Stimulated activated CD8-positive, alpha-beta memory T cell treated with anti-CD3 and anti-CD28 coated beads, Interleukin-7, amount 100 ng/mL, for 1 hour (primary cell): ENCODE measurements at places on chromosomes 12 and 14.
A peak's percentile ranks its signal among the peaks of the same experiment; 100 is the strongest.

GRCh38 chr12:64680235-64680634 is 69.9 kb downstream of the RASSF3 start:
- no peak for DNase-seq

DNA sequence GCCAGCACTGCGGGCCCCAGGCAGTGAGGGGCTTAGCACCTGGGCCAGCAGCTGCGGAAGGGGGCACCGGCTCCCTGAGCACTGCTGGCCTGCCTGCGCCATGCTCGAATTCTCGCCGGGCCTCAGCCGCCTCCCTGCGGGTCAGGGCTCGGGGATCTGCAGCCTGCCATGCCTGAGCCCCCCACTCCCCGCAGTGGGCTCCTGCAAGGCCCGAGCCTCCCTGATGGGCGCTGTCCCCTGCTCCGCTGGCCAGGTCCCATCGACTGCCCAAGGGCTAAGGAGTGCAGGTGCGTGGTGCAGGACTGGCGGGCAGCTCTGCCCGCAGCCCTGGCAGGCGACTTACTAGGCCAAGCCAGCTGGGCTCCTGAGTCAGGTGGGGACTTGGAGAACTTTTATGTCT is 133.3 kb upstream of the LMNTD1 start:
- DNase-seq = no peak

DNA sequence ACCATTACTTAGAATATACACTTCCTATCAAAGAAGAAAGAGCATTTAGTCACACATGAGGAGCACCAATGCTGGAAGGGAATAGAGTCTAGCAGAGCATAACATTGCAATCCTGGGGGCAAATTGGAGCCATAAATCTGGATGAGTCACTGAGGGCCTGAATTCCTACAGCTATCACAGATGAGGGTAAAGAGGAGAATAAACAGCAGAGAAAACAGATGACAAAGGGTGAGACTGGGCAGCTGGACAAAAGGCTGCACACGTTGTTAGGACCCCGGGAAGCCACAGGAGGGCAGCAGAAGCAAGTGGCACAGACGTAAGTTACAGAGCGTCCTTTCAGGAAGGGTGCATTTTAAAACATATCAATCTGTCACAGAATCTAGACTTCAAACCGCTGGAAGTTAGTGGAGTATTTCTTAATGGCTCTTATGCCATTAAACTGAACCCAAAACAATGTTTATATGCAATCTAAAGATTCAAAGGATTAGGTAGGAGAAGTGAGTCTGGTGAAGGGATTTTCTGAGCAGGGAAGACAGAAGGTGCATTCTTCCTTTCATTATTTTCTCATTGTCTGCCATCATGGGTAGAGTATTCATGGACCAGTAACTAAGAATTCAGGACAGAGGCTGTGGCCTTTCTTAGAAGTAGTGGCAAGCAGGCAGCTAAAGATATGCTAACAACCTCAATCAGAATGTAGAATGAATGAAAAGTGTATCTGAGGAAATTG is 159.8 kb upstream of the DAAM1 start:
- no peak for DNase-seq

DNA sequence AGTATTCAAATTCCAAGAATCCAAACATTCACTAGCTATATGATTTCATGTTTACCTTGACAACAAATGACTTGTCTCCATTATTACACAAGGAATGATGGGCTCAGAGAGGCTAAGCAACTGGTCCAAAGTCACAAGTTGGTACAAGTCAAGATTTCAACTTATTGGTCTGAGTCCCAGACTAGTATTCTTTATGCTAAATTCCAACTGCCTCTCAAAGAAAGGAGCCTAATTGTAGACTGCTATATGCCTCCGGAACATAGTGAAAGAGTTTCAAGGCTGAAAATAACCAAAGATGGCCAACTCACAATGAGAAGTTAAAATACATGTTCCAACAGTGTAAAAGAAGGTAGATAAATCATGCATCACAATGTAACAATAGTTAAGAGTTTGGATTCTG is 7.5 kb downstream of the BTG1 start:
- DNase-seq = no peak

DNA sequence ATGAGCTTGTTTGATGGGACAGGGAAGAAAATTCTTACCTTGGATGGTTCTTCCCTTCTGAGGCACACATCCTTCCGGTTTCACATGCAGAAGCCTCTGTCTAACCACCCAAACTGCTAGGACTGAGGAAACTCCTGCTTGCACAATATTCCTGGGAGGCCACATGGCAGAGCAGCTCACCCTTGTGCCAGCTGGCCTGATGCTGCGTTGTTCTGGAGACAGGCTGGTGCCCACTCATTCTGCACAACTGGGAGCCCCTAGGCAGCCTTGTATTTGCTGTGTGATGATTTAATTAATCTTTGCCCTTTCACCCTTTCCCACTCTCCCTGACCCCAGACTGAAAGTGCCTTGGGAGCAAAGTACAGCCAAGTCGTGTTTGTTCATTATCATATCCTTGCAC is 130.8 kb downstream of the RTN1 start:
- no peak for DNase-seq

DNA sequence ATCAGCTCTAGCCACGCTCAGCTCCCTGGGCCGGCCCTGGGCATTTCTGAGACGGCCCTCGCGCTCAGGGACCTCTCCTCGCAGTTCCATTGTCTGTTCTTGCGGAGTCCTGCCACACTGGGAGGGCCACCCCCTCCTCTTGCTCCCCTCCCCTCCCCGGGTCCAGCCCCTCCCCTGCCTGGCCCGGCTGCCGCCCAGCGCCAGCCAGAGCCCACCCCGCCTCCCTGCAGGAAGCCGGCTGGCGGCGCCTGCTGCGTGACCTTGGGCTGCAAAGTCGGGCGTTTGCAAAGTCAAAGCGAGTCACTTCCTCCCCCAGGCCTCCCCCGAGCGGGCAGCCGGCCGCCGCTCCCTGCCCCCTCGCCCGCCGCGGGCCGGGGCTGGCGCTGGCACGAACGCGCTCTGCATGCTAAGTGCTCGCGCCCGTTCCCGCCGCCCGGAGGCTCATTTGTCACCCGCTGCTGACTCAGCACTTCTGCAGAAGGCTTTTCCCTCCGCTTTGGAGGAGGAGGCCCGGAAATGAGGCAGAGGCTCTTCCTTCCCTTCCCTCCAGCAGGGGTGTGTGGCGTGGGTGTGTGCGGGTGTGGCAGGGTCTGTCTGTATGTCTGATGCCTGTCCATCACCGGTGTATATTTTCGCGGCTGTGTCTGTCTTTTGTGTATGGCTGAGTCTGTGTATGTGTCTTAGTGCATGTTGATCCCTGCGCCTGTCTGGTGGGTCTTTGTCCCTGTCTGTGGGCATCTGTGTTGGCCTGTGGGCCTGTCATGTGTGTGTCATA is 72.0 kb downstream of the IRF2BPL start:
- peak; percentile 65 for DNase-seq

DNA sequence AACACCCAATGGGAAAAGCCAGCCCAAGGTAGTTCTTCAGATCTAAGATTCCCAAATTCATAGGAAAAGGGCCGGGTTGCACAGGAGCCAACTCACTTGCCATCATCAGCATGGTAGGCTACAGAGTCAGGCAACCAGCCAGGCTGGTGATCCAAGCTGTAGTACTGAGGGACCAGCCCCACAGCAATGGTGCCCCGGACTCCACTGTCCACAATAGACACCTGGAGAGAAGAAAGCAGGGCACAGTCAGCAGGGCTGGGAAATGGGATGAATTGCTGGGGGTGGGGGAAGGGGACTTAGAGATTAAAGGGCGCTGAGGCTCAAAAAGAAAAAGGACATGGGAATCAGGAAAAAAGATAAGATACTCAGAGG is 4.2 kb downstream of the SPRYD3 start:
- DNase-seq = no peak

DNA sequence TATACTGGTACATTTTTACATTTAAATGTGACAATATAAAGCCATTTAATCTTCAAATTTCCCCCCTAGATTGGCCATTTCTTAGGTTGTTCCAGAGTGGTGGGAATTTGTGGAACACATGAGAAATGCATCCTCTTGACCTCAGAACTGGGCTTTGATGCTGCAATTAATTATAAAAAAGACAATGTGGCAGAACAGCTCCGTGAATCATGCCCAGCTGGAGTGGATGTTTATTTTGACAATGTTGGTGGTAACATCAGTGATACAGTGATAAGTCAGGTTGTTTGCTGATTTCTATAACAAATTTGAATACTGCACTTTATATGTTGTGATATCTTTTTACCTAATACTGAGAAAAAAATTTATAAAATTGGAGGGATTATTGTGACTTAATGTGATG is 7.6 kb upstream of the ZNF410 start:
- DNase-seq = no peak

- DNase-seq = no peak
Observed at GRCh38 chr14:34087571-34087970, 136.7 kb upstream of the EGLN3 start.

- DNase-seq = no peak
Observed at GRCh38 chr12:42705863-42706262, 116.3 kb upstream of the PRICKLE1 start.

GRCh38 chr14:93044121-93044520 is 71.6 kb downstream of the ITPK1 start:
- DNase-seq = no peak

GRCh38 chr14:103882503-103883262 is 35.3 kb upstream of the PPP1R13B start:
- DNase-seq = no peak

- DNase-seq = no peak
Observed at GRCh38 chr14:72946491-72946890, 20.2 kb downstream of the DCAF4 start.

DNA sequence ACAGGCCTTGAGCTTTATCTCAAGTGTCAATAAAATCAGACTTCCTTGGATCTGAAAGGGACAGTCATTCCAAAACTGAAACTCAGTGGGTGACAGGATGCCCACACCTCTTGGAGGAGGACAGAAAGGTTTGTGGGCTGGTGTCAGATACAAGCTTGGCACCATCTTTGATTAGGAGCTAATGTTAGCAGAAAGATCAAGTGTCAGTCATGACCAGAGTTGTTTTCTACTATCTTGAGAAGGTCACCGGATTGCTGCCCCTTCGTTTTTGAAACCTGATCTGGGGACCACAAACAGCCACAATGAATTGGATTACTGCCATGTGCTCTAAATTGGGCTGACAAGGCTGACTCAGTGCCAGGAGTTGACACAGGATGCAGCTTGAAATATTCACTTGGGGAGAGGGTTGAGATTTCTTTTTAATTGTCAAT is 88.3 kb downstream of the OTOGL start:
- DNase-seq = no peak

DNA sequence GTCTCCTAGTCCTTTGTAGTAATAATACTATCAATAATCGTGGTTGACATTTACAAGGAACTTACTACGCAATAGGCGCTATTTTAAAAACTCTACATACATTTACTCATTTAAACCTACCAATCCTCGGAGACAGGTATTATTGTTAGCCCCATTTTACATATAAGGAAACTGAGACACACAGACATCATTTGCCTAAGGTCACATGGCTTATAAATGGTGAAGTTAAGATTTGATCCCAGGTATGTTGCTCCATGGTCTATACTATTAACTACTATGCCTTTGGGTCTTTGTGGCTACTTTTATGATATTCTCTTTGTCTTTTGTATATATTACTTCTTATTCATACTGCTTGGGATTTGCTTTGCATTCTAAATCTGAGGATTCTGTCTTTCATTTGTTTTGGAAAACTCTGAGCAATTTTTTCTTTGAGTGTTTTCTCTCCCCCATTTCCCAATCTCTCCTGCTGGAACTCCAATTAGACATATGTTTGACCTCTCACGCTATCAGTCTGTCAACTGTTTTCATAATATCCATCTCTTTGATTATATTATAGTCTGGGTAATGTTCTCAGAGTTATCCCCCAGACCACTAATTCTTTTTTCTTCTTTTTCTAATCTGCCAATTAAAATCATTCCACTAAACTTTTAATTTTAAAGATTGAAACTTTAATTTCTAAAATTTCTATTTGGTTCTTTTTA is 10.9 kb downstream of the NT5DC3 start:
- no peak for DNase-seq

GRCh38 chr14:34649344-34649743 is 19.4 kb upstream of the SNX6 start:
- no peak for DNase-seq

GRCh38 chr14:104929268-104930230 is 4.9 kb downstream of the PLD4 start:
- DNase-seq = no peak

GRCh38 chr12:2959505-2960389 is 550 bp downstream of the TEAD4 start:
- DNase-seq = no peak

- DNase-seq = no peak
Observed at GRCh38 chr12:2431810-2432209, 363.0 kb upstream of the FKBP4 start.

DNA sequence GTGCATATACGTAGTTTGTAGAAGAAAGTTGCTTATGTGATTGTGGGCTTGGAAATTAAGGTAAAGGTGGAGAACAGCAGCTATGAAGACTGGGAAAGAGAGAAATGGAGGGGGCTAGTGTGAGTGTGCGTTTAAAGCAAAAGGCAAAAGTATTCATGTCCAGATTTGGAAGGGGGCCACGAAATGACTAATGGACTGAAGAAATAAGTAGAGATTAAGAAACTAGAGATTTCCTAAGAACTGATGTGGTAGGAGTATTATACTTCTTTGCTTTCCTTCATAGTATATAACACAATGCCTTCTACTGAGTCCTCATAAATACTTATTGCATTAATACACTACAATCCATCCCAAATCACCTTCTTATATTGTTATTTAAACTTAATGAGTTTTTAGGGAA is 298.6 kb upstream of the NOVA1 start:
- no peak for DNase-seq

- no peak for DNase-seq
Observed at GRCh38 chr12:57216921-57217879, 606 bp downstream of the NXPH4 start.

DNA sequence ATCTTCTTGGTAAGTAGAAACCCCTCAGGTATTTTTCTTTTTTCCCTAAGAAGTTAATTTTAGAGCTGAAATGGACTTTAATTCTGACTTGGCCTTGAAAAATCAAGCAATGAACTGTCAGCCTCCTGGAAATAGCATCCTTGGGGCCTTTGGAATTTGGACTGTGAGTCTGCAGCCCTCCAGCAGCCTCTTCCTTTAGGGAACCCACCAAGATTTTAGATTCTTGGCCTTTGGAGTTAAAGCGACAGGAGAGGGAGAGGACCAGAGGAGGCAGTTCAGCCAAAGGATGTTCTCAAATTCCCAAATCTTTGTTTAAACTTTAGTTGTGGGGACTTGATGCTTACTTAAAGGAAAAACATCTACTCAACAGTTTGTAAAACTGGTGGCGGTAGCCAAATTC is 288.6 kb downstream of the AACS start:
- DNase-seq = no peak
